ENCODE measurements at places on chromosomes 3 and 15.

GRCh38 chr15:39974656-39975230, 40.8 kb downstream of the EIF2AK4 start:
- DNase-seq = no peak

DNA sequence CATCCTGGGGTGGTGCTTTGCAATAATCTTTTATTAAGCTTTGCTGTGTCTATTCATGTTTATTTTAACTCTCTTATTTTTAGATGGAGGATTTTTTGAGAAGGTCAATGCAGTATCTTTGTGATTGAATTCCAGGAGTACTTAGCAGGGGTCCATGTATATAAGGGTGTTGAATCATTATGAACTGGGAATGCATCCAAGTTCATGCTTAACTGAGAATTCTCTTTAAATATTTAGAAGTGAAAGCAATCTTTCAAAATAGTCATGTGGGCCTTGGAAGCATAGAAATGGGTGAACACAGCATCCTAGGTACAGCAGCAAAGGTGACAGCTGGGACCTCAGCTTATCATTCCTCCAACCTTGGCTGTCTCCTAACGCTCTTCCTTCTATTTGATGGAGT, 27.3 kb downstream of the SPTSSB start:
- no peak for DNase-seq

DNA sequence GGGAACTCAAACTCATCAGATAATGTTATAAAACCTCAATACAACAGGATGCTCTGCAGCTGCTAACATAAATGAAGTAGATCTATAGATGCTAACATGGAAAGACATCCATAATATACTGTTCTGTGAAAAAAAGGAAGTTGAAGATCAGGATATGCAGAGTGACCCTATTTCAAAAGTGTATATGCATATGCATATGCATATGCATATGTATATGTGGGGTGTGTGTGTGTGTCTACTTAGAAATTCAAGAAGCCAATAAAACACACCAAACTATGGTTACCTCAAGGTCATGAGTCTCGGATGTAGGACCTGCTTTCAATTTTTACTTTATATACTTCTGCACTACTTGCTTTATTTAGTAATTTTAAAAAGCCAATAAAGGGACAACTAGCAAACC, 125.6 kb downstream of the ABHD5 start:
- DNase-seq = no peak

DNA sequence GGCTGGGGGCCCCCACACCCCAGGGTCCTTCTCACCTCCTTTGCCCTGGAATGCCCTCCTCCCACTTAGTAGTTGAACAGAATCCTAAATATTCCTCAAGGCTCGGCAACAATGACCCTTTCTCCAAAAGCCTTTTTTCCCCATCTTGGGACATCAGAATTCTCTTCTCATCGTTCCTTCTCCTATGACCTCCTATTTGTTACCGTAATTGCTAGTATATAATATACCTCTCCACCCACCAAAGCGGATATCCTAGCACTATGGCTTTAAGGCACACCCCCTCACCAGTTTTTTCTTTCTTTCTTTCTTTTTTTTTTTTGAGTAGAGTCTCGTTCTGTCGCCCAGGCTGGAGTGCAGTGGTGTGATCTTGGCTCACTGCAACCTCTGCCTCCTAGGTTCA, 16.8 kb downstream of the HDAC11 start:
- DNase-seq = no peak

DNA sequence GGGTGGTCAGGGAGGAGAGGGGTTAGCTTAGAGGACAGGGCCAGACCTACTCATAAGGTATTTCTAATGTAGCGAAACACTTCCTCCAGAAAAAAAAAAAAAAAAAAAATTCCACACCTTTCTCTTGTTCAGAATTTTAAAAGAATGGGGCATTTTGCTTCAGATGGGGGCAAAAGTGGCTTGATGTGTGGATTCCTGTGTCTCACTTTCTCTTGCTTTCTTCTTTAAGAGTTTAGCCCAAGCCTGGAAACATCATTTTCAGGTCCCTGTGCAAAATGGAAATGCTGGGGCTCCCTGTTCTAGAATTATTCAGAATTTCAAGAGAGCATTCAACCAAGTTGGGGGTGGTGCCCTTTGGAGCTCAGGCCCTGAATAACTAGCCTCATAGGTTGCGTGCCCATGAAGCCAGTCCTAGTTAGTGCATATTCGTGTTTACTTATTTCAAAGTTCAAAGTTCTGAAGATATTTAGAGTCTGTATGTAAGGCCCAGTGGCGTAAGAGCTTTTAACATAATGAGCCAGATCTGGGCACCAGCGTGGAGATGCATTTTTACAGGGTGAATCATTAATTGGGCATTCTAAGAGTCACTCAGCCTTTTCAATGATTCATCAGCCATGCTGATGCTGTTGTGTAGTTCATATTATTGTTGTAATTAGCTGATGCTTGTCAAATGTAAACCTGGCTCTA, 104.5 kb downstream of the RPLP1 start:
- DNase-seq = no peak

DNA sequence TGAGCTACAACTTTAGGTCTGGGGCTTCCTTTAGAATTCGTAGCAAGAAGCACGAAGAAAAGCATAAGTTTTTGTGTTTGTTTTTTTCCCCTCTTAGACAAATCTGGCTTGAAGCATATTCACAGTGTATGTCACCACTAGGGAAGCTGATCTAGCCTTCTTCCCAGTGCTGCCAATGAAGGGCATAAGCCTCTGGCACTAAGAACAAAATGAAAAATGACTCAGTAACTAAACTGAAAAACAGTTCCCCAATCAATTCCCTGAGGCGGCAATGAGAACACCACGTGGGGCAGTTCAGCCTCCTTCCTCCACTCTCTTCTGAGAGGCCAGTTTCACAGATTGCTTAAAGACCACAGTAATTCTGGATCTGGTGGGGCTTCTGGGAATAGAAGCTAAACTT, 338.1 kb downstream of the GAP43 start:
- no peak for DNase-seq

- no peak for DNase-seq
Measured at GRCh38 chr3:169846458-169847193, 23.1 kb downstream of the LRRC31 start.

- DNase-seq = no peak
Measured at GRCh38 chr3:133055339-133055738, 17.1 kb downstream of the TMEM108 start.

GRCh38 chr3:156416846-156417558, 137.9 kb downstream of the SSR3 start:
- DNase-seq = no peak

- peak; percentile 56 for DNase-seq
Measured at GRCh38 chr3:71064956-71065763, 518.4 kb downstream of the FOXP1 start.

GRCh38 chr3:155741101-155741500, 3.8 kb downstream of the PLCH1 start:
- DNase-seq = no peak

- no peak for DNase-seq
Measured at GRCh38 chr3:134236505-134237170, 14.0 kb downstream of the RYK start.

DNA sequence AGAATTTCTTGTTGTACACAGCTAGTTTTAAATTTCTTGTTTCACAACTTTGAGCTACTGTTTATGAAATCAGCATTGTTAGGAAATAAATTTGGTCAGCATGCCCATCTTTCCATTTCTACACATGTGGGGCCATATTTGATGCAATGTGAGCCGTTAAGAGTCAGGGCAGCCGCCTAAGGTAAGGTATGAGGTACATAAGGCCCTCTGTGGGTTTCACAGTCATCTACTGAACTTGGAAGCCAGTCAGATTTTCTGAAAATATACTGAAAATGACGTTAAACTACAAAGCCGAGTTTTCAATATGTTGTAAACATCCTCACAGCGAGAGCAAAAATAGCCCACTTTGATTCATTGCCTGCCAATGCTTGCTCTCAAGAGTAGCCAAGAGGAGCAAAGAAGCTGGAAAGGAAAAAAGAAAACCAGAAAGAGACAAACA, 94.7 kb upstream of the PDZRN3 start:
- no peak for DNase-seq

DNA sequence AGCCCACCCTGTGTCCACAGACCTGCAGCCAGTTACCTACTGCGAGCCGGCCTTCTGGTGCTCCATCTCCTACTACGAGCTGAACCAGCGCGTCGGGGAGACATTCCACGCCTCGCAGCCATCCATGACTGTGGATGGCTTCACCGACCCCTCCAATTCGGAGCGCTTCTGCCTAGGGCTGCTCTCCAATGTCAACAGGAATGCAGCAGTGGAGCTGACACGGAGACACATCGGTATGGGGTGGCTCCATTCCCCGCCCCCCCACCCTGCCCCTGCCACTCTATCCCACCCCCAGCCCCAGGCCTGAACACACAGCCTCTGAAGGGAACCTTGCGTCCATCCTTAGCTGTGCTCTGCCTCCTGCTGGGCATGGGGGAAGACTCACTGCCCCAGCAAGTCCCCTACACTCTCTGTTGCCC, 73.2 kb downstream of the AAGAB start:
- DNase-seq = no peak

DNA sequence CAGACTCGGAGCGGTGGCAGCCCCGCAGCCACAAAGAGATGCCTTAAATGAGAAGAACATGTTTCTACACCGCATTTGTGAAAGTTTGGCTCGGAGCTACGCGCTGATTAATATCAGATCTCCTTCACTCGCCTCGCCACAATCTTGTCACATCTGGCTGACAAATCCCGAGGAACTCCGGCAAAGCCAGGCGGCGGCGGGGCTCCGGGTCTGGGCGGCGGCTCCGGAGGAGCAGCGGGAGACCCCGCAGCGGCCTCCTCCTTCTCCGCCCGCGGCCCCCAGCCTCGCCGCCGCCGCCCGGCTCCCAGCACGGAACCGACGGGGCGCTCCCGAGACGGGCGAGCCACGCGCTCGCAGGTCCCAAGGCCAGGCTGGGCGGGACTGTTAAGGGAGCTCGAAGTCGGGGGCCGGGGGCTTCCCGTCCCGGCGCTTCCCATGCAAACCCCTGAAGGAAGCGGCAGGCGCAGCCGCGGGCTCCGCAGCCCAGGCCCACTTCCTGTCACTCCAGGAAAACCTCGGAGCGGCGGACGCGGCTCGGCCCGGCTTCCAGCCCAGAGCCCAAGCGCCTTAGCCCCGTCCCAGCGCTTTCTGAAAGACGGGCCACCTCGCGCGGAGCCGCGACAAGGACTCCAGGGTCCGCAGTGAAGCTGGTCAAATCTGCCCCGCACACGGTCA, 1.2 kb downstream of the BNC1 start:
- DNase-seq = no peak

GRCh38 chr15:39180030-39180429, 400.8 kb upstream of the THBS1 start:
- DNase-seq = no peak

DNA sequence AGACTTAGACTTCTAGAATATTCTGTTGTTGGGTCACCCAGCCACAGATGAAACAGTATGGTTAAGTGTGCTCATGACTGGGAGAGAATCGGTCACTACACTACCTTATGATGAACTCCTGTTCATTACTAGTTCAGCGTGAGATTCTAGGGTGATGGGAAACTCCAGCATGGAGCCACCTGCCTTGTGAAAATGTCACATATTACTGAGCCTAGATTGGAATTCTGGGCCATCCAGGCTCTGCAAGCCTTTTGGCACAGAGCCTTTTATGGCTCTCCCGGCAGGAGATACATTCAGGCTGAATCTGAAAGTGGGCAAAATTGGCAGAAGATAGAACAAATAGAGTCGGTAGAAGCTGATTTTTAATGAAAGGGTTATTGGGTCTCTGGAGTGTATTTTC, 19.0 kb downstream of the NANOGP8 start:
- no peak for DNase-seq

DNA sequence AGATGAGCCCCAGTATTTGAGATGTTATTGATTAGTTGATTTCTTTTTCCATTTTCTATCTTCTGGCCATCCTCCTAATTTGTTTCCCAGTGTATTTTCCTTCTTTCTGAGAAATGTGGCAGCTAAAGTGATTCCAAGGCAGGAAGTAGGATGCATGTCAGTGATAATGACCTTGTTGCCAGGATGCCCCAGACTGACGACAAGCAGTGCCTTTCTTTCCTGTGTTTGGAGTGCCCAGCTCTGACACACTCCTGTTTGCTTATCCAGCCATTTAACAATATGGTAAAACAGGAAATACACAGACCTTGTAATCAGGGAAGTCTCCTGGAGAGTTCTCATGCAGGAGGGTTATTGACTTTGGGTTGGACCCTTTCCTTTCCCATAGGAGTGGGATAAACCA, 20.4 kb downstream of the TMOD2 start:
- no peak for DNase-seq

DNA sequence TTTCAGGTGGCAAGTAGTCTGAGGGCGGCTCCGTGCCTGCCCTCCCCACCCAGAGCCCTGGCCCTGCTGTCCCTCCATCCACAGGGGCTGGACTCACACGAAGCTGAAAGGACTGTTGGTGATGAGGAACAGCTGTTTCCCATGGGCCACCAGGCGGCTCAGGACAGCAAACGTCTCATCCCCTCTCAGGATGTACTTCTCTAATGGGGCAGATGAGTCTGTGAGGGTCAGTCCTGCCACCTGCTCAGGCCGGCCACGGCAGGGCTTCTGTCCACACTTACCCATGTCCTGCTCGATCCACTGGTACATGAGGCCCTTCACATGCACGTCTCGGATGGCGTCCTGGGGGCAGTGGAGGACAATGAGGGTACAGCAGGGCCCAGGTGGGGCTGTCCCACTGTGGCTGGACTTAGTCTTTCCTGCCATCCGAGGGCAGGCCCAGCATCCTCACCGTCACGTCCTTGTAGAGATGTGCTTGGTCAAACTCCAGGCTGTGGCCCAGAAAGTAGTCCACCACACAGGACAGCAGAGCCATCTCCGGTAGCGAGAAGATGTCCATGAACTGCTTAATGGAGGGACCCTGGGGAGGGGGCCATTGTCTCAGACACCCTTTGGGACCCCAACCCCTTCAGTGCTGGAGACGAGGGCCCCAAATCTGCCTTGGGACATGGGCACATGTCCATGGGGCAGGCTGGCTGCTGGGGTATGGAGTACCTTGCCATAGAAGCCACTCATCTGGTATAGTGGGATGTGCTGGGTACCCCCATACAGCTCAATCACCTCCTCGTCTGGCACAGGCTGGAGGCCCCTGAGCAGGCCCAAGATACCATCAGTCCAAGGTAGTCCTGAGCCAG, 5.7 kb downstream of the NT5DC2 start:
- no peak for DNase-seq
